Left renal cortex interstitium (tissue), 4 donors: ENCODE measurements at places on chromosomes 2 and 18.

GRCh38 chr18:79394534-79395307 lies 1.0 kb upstream of the NFATC1 start:
- DNase-seq, result no peak

- DNase-seq, result no peak
These were observed 190.4 kb downstream of the SPP2 start for GRCh38 chr2:234240917-234241316.

DNA sequence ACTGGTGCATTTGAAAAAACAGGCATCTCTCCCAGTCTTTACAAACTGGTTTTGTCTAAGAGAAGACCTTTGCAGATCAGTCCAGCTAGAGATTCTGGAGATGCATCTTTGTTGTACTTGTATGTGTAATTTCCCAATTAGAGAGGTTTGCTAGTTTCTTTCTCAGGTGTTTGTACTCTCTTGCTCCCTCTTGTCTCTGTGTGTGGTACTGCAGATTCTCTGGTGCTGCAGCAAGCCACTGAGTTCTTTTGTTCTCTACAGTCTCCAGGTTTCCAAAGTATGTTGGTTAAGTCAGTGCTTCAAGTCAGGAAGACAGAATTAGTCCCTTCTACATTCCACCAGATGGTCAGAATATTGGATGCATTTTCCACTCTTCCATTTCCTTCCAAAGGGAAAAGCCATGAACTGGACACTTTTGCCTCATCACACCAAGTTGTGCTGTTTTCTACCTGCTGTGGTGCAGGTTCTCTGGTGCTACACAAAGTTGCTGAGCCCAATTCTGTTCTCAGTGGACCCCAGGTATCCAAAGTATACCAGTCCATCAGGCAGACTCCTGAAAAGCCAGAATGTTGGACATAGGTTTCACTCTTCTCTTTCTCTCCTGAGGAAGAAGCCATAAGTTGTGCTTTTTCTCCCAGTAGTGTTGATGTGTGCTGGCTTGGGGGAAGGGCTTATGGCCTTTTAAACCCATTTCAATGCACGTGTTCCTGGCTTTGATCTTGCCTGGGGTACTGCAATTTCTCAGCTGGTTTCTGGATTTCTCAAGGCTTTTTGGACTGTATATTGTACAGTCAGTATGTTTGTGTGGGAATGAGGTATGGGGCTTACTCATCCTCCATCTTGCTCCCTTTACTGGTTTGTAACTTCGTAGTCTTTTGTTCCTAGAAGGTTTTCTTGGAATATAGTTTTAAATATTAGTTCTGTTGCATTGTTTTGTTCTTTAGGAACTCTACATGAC lies 29.8 kb downstream of the EPC2 start:
- no peak for DNase-seq

DNA sequence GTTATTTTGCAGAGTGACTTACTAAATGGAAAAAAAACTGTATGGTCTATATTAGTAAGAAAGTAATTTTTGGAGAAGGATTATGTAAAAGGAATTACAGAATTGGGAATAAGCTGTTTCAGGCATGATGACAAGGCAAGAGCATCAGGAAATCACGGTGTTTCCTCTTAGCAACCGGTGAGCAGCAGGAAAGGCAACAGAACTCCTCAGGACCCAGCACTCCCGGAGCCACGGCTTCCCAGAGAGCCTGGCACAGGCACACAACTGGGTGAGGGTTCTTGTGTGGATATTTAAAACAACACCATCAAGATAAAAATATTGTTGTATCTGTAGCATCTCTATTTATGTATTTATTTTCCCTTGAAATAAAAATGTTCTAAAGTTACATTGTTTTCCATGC lies 34.4 kb downstream of the CYP27C1 start:
- DNase-seq, result no peak

- DNase-seq, result no peak
These were observed 56.2 kb downstream of the REEP1 start for GRCh38 chr2:86281066-86281700.

DNA sequence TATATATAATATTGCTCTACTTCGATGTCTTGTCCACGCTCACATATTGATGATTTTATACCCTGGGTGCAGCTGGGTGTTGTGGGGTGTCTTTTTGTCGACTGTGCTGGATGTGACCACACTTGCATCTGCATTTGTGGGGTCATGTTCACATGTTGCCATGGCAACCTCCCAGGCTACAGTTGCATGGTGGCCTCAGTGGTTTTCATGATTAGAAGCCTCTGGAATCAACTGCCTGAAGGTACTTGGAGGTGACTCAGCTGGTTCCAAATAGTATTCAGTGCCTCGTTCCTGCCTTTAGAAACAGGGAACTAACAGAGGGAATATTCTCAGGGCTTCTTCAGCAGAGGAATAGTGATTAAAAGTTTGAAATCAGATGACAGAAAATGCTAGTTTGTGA lies 166.3 kb upstream of the NYAP2 start:
- no peak for DNase-seq

DNA sequence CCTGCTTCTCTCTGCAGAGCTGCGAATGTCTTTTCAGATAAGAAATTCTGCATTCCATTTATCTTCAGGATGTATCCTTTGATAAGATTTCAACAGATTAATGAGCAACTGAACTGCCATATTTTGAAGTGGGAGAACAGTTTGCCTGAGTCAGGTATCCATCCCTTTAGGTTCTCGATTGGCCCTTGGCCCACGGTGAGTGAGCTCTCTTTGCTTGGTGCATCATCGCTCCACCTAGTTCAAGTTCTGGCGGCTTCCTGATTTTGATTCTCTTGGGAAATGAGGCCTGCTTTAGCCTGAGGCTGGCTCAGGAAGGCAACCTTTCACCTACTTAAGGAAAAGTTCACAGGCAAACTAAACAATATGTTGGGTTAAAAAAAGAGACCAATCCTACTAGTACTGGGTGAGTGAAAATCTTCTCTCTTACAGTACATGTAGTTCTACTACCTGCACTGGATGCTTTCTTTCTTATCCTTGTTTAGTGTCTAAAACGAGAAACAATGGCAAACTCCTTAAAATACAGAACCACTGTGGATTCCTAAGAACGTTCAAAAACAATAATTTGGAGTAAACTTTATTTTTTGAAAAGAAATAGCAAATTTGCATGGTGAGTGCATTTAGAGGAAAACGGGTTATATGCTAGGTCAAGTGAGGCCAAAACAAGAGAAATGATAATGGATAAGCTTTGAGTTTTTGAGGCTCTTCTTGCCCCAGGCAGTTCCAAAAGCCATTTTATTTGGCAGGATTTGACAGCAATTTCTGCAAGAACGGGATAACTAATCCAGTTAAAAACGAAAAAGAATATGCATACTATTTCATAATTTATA lies 837 bp upstream of the ACSL3 start:
- no peak for DNase-seq

DNA sequence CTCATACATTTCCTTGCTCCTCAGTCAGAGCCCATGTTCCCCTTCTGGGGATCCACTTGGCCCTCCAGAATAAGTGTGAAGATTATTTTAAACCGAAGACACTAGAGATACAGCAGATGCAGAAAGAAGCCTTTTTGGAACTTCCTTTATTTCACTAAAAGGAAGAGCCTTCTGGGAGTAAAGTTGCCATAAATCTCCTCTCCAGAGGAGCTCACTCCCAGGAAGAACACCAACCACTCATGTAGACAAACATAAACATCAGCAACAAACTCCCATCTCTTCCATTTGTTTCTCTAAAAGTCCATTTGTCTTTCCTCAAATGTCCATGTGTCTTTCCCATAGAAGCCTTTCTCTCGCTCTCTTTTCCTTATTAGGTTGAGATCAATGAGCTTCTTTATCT lies 62.4 kb upstream of the MSH6 start:
- DNase-seq, result no peak

DNA sequence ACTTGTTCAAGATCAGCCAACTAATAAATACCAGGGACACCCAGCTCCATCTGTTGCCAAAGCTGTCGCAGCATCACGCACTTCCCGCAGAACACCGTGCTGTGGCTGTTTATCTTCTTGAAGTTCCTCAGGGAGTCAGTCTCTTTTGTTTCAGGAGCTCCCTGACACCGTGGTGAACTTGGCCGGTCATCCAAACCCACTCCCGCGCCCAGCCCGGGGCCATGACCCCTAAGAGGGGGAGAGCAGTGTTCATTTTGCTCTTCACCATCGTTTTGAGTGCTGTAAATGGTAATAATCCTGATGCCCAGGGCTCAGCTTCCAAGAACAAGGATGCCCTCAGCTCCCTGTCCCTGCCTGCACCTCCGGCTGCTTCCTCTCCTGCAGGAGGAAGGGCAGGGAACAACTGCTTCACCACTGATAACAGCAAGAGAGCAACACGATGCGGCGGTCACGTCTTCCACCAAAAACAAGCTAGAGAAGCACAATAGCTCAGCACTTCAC lies 131.4 kb downstream of the SEPTIN10 start:
- DNase-seq, result no peak

DNA sequence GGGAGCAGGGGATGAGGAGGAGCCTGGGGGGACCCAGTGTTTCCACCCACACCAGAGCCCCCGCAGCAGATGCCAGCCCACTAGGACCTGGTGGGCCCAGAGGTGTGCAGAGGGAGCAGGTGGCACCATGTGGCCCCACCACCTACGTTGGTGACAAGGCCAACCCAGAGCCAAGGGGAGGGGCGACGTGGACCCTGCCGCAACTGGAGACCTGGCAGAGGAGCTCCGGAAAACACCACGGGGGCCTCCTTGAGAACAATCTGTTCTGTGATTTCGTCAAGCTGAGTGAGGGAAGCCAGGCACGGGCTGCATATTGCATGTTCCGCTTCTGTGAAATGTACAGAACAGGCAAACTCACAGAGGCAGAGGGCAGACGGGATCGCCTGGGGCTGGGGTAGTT lies 49.1 kb upstream of the GPC1 start:
- DNase-seq, result no peak

DNA sequence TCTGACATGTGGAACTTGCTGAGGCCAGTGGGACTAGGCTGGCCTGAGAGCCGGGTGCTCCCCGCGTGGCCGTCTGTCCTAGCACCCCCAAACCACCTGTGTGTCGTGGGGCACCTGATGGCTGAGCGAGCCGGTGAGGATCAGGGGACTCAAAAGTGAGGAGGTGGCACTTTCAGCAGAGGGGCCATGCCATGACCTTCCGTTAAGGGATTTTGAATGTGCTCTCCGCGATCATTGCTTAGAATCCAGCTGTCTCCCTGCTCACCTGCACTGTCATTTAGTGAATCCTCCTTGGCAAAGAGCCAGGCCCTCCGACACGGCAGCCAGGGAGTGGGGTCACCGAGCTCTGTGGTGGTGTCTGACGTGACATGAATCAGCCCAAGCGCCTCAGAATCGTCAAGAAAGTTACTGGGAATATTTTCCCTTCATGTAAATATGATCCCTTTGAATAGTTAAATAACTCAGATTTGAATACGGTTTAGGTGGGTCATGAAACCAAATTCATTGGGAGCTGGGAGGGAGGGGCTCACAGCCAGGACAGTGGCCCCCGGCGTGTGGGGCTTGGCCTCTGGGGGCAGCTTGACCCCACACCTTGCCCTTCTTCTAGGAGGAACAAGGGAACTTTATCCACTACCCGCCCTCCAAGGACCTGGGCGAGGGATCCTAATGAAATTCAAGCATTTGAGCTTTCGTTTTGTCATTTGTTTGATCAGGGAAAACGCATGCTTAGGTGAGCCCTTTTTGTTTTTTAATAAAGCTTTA lies 9.5 kb downstream of the NFATC1 start:
- no peak for DNase-seq

GRCh38 chr2:135144343-135144742 lies 92.3 kb downstream of the RAB3GAP1 start:
- no peak for DNase-seq

- DNase-seq, result no peak
These were observed 49.6 kb upstream of the BZW1 start for GRCh38 chr2:200762127-200762526.

GRCh38 chr2:10920764-10921388 lies 9.1 kb downstream of the KCNF1 start:
- no peak for DNase-seq

- no peak for DNase-seq
These were observed 107.2 kb upstream of the PARD3B start for GRCh38 chr2:204437815-204438756.

DNA sequence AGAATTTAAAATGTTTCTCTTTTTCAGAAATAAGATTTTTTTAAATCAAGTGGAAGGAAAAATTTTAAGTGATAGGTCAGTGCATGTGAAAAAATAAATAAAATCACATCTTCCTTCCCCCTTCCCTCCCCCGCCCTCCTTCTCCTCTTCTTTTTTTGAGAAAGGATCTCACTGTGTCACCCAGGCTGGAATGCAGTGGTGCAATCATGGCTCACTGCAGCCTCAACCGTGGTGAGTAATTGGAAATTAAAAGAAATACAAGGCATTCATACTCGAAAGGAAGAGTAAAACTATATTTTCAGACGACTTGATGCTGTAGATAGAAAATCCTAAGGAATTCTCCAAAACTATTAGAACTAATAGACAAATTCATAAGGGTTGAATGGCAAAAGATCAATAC lies 16.9 kb upstream of the CRACDL start:
- DNase-seq, result no peak

- no peak for DNase-seq
These were observed 73.6 kb downstream of the ZNF521 start for GRCh38 chr18:25278394-25278793.

- DNase-seq, result no peak
These were observed 56.4 kb upstream of the ODC1 start for GRCh38 chr2:10504370-10504993.

DNA sequence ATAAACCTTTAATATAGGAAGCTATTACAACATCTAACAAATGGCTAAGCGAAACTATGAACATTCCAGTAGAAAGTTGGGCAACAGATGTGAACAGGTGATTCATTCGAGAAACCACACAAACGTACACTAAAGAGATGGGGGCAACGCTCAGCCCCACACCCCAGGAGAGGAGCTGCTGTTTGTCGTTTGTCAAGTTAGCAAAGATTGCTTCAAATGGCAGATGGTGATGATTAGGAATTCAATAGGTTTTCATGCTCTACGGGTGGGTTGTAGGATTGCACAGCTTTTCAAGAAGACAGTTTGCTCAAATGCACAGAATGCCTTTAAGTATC lies 154.7 kb upstream of the HDAC4 start:
- DNase-seq, result no peak
